GM13977 (cell line): ENCODE measurements at places on chromosomes 13 and 19.

DNA sequence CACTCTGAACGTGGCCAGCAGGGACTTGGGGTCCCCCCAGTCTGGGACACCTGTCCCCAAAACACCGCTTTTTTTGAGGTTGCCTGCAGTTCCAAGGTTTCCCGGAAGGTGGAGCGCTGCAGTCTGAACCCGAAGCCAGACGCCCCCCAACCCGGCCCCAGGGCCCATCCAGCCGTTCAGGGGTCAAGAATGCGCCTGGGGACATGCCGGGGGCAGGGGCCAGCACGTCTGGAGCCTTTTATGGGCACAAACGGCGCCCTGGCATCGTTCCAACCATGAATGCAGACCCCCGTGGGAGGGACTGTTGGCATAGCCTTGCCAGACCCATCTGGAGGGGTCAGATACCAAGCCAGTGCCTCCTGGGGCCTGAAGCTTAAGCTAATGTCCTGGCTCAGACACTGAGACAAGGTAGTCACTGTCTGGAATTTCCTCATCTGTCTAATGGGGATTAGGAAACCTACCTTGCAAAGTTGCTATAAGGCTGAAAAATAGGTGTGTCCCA, 6.9 kb downstream of the S1PR5 start:
- DNase-seq = peak; percentile 82

GRCh38 chr19:22515435-22515834, 93.3 kb upstream of the ZNF98 start:
- DNase-seq = no peak

DNA sequence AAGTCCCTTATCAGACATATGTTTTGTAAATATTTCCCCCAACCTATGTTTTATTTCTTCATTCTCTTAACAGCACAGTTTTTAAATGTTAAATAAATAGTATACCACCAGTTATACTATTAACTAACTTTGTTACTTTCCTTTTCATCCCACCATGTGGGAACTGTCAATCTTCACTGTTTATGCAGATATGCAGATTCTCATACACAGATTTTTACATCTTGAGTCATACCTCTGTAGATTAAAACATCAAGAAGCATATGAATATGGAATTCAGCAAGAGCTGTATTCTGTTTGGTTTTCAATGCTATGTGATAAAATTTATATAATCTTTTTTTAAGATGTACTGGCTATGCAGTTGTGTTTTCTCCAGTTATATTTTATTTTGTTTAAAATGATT, 566.3 kb downstream of the LIG4 start:
- no peak for DNase-seq

- peak; percentile 97 for DNase-seq
Measured at GRCh38 chr19:13150187-13150930, at the start of the genes IER2 and STX10. Gene IER2, plus strand, starts transcription at chr19:13150411. Its CDS starts 2,776 bp downstream, at chr19:13153187. Gene STX10, minus strand, starts transcription at chr19:13150375. Its CDS starts 202 bp downstream, at chr19:13150173.

- no peak for DNase-seq
Measured at GRCh38 chr13:77235456-77236022, 91.4 kb downstream of the MYCBP2 start.

- no peak for DNase-seq
Measured at GRCh38 chr19:43607238-43608205, 4.4 kb upstream of the SRRM5 start.

DNA sequence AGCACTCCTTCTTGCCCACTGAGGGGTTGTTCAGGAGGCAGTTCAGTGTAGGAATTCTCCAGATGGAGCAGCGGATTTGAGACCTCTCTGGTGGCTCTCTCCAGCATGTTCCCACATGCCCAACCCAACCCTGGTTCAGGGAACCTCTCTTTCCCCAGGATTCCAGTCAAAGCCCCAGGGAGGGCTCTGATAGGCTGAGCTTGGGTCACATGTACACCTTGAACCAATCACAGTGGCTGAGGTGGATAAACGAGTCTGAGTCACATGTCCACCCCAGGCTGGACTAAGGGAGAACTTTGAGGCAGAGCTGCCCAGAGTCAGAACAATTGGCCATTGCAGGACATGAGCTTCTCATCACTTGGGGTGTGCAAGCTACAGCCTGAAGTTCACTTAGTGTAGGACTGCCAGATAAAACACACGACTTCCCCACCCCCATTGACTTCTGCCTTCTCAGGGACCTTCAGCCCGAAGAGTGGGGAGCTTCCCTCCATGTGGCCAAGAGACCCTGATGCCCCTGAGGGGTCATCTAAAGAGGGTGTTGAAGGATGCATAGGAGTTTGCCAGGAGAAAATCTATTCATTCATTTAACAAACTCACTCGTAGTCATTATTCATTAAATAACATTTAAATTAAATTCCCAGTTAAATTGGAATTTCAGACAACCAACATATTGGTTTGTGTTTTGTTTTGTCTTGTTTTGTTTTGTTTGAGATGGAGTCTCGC, 4.0 kb upstream of the MAST3 start:
- DNase-seq = no peak

DNA sequence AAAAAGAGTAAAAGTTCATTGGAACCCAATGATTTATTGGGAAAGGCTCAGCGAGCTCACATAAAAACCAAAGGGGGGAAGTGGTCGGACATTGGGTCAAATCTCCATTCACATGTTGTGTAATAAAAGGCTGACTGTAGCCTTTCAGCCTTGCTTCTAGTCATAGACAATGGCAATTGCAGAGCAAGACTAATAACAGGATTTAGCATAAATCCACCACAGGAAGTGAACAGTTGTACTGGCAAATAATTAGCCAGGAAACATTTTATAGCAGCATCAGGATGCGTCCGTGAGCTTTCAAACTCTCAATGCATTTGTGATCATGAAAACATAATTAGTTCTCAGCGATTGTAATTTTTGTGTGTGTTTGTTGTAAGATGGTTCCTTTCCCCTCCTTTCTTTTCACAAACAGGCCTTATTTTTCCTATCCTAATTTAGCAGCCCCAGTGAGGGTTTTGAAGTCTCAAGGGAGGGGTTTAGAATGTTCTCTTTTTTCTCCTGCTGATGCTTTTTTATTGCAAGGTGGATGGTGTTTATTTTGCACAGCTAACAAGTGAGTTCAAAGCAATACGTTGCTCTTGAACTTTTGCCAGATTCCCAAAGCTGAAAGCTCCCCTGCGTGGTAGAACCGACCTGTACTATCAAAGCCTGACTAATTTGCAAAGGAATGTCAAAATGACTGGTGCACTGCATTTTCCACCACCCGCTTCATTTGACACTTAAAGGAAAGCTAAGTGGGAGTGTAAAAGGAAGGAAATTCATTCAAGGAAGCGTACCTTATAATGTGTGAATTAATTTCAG, 105.6 kb downstream of the SPRY2 start:
- DNase-seq = no peak

GRCh38 chr19:43446746-43447489, 18.5 kb downstream of the LYPD3 start:
- peak; percentile 81 for DNase-seq

DNA sequence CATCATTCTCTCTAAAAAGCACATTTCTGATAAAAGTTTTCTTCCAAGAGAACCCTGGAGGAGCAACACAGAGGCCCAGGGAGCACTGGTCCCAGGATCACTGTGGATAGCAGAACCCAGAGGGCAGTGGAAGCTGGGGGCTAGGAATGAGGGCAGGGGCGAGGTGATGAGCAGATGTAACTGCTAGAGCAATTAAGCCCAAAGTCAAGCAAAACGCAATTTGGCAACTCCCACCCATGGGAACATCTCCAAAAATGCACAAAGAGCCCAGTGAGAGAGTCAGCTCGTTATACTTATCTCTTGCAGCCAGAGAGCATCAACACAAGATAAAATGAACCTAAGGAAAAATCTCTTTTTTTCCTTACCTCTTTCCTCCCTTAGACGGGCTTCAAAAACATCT, 284.2 kb downstream of the TBC1D4 start:
- no peak for DNase-seq

DNA sequence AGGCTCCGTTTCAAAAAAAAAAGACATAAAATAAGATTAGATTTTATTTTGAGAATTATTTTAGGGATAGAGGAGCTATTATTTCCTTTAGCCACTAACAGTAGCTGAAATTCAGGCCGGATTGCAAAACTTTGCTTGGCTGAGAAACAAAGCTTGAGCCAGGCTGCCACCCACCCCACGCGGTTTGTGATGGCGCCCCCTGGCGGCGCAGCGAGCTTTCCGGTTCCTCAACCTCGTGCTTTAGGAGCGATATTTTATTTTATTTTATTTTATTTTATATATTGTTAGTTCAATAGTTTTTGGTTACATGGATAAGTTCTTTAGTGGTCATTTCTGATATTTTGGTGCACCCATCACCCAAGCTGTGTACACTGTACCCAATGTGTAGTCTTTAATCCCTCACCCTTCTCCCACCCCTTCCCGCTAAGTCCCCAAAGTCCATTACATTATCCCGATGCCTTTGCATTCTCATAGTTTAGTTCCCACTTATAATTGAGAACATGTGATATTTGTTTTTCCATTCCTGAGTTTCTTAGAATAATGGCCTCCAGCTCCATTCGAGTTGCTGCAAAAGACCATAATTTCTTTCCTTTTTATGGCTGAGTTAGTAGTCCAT, 19.8 kb upstream of the CEACAM4 start:
- DNase-seq = no peak

- peak; percentile 50 for DNase-seq
Measured at GRCh38 chr19:3243819-3244700, 19.6 kb downstream of the CELF5 start.

DNA sequence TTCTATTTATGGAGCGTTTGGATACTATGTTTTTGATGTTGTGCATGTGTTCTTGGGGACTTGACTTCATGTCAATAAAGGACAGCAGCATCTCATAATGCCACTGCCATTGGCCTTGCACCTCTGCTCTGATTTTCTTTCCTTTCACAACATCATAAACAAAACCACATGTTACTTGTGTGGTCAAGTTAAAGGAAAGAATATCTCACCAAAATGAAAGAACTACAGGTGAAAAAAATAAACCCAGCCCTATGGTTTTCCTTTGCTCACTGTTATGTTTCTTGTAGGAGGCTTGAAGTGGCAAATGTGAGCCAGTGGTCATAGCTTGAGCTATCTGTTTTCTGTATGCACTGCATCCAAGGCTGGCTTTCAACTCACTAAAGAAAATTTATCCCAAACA, 240.4 kb downstream of the KCNRG start:
- DNase-seq = no peak

GRCh38 chr13:28854657-28855056, 34.5 kb downstream of the MTUS2 start:
- no peak for DNase-seq

DNA sequence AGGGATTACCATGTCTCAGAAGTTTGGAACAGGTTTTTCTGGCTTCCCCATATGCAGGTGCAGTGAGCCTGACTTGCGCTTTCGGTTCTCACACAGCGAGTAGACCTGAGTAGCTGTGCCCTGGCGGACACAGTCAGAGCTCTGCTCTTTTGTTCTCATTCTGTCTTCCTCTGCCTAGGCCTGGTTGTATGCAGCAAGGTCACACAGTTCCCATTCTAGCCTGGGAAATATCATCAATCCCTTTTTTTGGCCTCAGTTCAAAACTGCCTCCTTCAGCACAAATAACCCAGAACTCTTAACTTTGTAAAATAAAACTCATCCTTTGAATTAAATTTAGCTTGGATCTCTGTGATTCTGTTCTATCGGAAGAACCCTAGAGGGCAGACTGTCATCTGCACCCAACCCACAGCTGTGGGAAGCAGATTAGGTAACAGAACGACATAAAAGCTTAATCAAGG, 10.2 kb downstream of the OXGR1 start:
- peak; percentile 77 for DNase-seq

DNA sequence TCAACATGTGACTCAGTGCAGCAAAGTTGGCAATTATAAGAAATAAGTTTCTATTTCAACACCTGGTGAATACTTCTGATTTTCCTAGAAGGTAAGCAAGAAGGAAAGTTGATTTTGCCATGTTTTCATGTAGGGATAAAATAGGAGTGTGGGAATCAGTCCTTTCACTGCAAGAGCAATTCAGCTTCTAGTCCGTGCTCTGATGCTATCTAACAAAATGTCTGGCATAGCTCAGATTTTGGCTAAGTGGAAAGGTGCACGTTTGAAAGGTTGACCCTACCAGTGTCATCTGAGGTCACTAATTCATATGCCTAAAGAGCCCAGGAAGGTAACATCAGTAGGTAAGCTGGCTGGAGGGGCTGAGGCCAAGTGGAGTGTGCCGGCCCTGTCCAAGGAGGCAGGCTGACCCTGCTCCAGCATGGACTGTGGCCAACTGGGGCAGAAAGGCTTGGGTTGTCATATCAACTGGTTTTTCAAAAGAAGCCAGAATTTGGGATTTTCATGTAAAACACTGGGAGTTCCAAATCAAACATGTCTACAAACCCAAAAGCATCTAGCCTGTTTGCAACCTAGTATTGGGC, 38.9 kb upstream of the MEDAG start:
- DNase-seq = no peak

- no peak for DNase-seq
Measured at GRCh38 chr19:1237027-1237659, 662 bp downstream of the CBARP start.

DNA sequence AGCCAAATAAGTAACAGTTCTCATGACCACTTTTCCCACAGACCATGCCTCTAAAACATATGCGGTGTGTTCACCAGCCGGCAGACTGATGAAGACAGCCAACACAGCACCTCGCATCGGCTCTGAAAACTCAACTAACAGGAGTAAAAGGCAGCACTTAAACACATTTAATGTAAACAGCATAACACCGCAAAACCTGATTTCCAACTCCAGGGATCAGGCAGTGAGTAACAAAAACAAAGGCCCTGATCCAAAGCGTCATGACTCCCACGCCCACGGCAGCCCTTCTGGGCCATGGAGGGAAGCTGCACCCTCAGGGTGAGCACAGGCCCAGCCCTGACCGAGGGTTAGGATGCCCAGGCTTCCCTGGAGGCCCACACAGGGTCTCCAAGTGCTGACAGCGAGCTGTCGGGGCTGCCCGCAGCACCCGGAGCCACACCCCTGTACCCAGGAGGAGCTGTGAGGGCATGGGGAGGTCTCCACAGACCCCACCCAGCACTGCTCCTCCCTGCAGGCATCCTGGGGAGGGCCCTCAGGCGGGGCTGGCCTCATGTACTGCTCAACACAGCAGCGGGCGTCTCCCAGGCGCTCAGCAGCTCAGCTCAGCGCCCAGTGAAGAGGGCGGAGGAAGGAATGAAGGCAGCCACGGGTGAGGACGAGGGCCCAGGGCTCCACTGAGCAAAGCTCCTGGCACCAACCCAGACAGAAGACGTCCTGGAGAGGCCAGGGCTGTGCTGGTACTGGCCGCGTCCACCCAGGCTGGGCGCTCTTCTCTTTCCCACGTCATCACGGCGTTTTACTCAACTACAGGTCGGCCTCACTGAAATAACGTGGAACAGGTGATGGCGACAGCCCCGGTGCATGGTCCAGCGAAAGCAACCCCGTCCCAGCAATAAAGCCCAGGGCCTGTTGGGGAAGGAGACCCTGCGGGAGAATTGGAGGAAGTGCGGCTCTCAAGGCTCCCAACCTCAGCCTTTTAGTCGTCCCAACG, 53.7 kb downstream of the RASA3 start:
- DNase-seq = no peak

GRCh38 chr19:47190167-47190727, 40.8 kb downstream of the BBC3 start:
- no peak for DNase-seq

DNA sequence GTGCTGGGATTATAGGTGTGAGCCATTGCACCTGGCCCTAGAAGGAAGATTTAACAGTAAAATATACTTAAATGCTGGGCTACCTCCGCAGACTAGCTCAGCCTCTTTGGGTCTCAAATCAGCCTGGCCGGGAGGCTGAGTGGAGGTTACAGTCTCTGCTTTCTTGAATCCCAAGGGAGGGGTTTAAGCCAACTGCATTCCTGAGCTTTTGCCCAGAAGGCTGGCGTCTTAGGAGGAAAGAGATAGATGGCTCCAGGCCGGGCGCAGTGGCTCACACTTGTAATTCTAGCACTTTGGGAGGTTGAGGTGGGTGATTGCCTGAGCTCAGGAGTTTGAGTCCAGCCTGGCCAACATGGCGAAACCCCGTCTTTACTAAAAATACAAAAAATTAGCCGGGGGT, 623 bp upstream of the C5AR1 start:
- DNase-seq = no peak

- no peak for DNase-seq
Measured at GRCh38 chr13:79379274-79379673, 26.8 kb downstream of the RBM26 start.
